Stimulated activated CD4-positive, alpha-beta T cell treated with anti-CD3 and anti-CD28 coated beads, Interleukin-4, amount 100 ng/mL, for 1 hour (primary cell): ENCODE measurements at places on chromosomes 2 and 18.
A peak's percentile ranks its signal among the peaks of the same experiment; 100 is the strongest.

DNA sequence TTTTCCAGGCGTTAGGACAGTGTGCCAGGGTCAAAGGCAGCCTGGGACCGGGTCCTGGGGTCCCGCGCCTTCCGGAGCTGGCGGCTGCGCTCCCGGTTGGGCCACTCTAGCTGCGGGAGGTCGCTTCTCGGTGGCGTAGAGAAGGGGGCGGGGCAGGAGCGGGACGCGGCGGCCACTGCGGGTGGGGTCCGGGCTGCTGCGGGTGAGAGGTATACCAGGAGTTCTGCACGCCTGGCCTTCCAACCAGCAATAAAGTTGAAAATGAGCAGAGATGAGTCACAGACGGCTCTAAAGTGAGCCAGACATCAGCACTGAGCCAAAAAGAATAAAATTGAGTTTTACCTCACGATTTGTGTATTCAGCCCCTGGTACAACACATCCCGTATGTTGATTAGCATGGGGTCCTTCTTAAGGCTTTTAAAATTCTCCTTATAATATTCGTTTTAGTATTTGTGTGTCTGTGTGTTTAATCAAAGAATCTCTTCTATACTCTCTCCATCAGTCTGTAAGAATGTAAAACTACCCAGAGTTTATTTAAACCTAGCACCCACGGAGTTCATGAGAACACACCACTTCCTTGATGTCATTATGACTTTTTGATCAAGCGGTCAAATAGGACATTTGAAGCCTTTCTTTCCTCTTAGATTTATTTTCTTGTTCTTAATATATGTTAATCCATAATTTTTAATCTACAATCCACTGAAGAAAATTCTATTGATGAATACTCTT, at the start of gene C1GALT1C1L:
Gene C1GALT1C1L (minus strand): TSS at position 108 of the 729 bp plus-strand sequence. CDS start 107 bp downstream, at position 1.
- DNase-seq: peak; percentile 37

DNA sequence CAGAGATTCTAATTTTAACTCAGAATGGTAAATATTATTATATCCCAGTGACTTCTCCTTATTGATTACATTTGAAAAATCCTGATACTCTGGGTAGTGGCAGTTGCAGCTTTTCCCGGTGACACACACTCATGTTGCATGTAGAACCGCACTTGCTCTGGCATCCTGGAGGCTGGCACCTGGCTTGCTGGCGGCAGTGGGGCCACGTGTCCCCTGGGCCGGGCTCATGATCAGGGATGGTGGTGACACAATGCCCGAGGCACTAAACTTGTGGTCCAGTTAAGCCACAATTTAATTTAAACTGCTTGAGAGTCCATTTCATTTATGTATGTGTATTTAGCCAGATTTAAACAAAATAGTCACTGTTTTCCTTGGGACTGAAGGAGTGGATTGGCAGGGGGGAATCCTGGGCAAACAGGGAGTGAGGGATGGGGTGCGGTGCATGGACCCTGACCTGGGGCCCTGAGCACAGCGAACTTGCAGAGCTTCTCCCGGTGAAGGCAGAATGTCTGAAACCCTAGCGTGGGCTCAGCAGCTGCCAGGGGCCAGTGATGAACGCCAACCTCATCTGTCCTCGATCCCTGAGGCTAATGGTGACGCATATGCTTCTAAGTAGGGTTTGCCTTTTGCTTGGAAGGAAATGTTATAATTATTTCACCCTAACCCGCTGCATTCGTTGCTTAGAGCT, 50.0 kb downstream of the KCNG2 start:
- DNase-seq: no peak

DNA sequence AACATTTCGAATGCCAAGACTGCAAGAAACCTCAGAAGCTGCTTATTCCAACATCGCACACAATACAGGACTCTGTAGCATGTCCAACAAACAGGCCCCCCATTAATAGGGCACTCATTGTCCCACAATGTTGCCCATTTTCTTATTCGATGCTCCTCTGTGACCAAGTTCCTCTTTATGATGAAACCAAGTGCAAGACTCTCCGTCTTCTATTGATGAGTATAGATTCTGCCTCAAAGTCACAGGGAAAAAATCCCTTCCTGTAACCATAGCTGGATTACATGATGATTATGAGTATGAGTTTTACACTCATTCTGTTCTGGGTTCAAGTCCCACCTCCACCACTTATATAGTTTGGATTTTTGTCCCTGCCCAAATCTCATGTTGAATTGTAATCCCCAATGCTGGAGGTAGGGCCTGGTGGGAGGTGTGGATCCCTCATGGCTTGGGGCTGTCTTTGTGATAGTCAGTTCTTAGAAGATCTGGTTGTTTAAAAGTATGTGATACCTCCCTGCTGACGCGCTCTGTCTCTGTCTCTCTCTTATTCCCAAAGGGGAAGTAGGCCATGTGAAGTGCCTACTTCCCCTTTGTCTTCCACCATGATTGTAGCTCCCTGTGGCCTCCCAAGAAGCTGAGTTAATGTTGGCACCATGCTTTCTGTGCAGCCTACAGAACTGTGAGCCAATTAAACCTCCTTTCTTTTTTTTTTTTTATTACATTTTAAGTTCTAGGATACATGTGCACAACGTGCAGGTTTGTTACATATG, 148.7 kb downstream of the OSR1 start:
- no peak for DNase-seq

DNA sequence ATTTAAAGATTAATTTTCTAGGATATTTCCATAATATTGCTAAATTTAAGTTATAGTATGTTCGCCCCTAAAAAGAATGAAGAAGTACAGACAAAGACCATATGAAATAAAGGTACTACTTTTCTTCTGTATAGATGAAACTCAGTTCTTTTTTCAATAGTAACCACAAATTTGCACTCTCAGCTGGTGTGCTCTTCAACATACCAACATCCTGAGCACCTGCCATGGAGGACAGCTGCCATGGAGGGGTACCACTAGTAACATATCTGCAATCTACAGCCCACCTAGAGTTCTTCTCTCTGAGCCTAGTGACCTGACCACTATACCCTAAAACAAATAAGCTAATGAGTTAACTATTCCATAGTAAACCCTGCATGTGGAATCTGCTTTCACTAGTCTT, 36.8 kb upstream of the ERCC3 start:
- DNase-seq: no peak

DNA sequence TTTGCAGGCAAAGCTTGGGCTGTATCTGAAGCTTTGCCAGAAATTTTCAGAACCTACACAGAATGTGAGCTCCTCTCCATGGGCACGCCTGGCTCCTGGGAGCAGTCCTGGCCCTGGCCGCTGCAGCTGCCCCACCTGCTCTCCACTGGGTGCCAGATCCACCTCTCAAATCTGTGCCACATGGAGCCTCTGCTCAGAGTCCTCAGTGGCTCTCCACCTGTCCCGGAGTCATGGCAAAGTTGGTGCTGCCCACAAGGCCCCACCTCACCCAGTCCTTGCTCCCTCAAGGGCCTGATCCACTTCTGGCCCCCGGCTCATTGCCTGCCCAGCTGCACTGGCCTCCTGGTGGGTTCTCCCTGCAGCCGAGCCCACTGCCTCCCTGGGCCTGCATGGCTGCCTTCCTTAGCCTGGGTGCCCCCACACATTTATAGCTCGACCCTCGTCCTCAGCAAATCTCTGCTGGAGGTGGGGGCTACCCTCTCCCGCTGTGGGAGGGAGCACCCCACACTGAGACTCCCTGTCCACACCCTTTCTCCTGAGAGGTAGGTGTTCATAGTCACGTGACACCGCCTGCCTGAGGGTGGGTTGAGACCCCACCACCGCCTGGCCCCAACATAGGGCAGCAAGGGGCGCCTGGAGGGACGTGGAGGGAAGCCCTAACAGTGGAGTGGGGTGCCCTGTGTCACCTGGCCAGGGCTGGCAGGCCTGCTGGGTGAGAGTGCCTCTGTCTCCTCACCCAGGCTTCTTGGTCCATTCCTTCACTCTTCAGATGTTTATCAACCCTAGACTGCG, 224.1 kb downstream of the SH3RF3 start:
- DNase-seq: no peak

DNA sequence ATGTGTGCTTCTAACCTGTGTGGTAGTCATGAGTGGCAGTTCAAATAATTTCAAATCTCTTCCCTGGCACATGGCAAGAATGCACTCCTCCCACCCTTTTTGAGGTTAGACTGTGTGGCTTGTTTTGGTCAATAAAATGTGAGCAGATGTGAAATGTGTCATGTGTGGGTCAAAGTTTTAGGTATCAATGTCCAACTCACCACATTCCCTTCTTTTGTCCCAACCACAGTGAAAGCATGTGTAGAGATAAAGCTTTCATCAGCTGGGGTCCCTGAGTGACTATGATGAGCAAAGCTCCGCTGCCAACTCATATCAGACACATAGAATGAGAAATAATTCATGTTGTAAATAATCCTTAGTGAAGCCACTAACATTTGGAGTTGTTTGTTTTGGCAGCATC, 118.2 kb downstream of the PAX3 start:
- DNase-seq: no peak

GRCh38 chr2:113851640-113852039, 38.2 kb upstream of the ACTR3 start:
- DNase-seq: no peak

DNA sequence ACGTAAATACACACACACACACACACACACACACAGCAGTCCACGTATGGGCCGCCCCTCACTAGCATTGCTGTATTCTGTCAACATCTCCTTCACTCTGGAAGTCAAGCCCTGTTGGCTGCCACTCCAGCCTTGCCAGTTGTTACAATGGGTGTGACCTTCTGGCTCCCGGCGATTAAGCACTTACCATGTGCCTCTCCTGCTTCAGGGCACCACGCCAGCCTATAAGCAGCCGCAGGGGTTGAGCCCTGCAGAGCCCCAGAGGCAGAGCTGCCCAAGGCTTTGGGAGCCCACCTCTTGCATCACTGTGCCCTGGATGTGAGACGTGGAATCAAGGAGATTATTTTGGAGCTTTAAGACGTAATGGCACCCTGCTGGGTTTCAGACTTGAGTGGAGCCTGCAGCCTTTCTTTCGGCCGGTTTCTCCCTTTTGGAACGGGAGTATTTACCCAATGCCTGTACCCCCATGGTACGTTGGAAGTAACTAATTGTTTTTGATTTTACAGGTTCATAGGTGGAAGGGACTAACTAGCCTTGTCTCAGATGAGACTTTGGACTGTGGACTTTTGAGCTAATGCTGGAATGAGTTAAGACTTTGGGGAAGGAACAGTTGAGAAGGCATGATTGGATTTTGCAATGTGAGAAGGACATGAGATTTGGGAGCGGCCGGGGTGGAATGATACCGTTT, 54.5 kb upstream of the ROCK2 start:
- no peak for DNase-seq

DNA sequence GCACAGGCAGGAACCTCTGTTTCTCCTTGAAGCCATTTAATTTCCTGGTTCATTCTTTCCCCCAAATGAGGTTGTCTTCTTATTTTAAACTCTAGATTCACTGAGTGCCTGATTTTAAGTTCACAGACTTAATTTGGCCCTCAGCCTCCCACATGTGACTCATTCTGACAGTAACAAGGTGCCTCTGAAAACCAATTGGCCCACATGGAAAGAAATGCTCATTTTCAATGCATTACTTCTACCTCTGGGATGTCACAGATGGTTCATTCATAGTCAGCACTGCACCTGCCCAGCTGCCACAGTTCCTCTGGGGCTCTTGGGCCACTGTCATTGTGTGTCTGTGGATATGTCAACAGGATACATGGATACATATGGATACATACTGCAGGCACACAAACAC, 140.4 kb upstream of the CAPN13 start:
- no peak for DNase-seq

- no peak for DNase-seq
Observed at GRCh38 chr18:48926420-48926857, 24.3 kb downstream of the SMAD7 start.

GRCh38 chr2:86044614-86045013, 61.1 kb downstream of the POLR1A start:
- no peak for DNase-seq

DNA sequence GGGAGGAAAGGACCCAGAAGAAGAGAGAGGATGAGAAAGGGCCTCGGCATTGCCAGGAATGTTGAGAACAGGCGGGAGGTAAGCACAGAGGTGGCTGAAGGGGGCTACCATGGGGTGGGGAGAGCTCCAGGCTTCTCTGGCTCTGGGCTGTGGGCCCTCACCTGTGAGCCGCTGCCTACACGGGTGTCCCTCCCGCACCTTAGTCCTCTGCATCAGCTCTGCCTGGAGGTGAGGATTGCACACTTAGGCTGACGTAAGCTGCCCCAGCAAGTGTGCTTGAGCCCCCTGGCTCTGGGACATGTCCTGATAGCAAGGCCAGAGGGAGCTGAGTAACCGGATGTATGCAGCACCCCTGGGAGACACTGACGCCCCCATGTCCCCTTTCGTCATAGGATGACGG, 33.9 kb downstream of the TMEM18 start:
- DNase-seq: no peak

DNA sequence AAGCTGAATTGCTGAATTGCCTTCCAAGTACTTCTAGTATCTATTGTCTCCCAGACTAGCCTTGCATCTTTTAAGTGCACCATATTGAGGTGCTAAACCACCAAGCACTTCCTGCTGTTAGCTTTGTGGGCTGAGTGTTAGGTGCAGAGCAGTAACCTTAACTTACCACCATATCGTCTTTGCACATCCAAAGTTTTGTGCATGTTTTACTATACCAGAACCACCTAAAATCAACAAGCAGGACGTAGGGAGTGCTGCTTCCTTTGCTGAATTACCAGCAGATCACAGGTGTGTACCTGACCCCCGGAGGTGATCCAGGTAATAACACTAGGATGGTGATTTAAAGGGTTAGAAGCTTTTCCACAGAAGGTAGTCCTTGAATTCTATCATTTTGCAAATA, 359.9 kb upstream of the HNRNPA3 start:
- DNase-seq: no peak

- DNase-seq: peak; percentile 67
Observed at GRCh38 chr2:69565431-69565839, 78.1 kb downstream of the AAK1 start.

DNA sequence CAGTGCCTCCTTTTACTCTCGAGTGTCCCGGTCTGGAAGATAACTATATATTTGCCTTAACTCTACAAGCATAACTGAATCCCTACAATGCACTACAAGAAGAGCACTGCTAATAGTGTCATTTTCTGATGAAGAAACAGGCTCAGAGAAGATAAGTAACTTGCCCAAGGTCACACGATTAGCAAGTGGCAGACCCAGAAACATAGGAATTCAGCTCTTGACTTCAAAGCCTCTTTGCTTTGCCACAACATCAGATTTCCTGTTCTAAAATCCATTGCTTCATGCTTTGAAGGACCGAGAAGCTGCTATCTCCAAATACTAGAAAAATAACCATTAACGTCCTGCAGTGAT, 65.6 kb downstream of the HS1BP3 start:
- no peak for DNase-seq

GRCh38 chr2:189347540-189347939, 93.7 kb upstream of the WDR75 start:
- no peak for DNase-seq

DNA sequence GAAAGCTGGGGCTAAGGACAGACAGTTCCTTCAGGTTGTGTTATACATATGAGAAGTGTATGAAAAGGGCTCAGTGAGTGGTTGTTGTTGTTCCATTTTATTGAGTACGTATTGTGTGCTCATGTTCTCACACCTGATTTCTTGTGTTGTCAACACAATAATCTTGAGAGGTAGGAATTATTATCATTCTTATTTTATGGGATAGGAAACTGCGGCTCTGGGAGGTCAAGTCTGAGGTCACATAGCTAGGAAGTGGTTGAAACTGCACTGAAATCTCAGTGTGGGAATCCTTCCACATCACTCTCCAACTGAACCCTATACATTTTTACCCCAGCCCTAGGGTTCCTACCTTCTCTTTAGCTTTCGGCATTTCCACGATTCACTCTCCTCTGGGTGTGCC, 124.2 kb upstream of the CXCR4 start:
- DNase-seq: no peak
